Activated naive CD4-positive, alpha-beta T cell treated with anti-CD3 and anti-CD28 coated beads for 36 hours (primary cell): ENCODE measurements at places on chromosomes 6 and 20. TPM values are rescaled to one million over a fixed set of nuclear protein-coding genes. Genes with fewer than 3 reads are reported as not detected.

DNA sequence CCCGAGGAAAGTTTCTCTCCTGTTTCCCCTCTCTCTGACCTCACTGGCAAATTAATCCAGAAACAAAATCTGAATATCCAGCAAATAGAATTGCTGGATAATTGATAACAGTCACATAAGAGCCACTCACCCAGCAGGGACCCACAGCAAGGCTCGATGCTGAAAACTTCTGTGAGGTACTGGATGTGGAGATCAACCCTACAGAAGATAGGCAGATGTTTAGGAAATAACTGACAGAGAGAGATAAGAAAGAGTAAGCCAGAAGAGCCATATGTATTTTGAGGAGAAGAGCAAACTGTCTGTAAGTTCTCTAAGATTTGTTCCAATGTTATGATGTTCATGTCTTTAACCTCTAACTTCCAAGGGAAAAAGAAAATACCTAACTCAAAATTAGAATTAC is 59.7 kb downstream of the PKHD1 start:
- no peaks in the 10 kb centered on the region for H3K4me1 ChIP-seq
- H3K36me3 ChIP-seq, result no peaks in the 10 kb centered on the region
- H3K4me3 ChIP-seq, result no peak overlapping the region
- H3K27ac ChIP-seq, result no peak overlapping the region

- no peaks in the 10 kb centered on the region for H3K27me3 ChIP-seq
- DNase-seq, result no peak
- no peaks in the 10 kb centered on the region for H3K4me1 ChIP-seq
- H3K4me3 ChIP-seq, result no peak overlapping the region
- H3K36me3 ChIP-seq, result no peaks in the 10 kb centered on the region
- no peak overlapping the region for H3K27ac ChIP-seq
Observed at GRCh38 chr20:6956574-6956973, 189.1 kb downstream of the BMP2 start.

- no peaks in the 10 kb centered on the region for H3K36me3 ChIP-seq
- no peak overlapping the region for H3K4me3 ChIP-seq
- H3K27me3 ChIP-seq, result peaks cover 2% of the 10 kb centered on the region
- no peak for DNase-seq
- H3K27ac ChIP-seq, result no peak overlapping the region
Observed at GRCh38 chr6:77366798-77367197, 96.5 kb downstream of the HTR1B start.

DNA sequence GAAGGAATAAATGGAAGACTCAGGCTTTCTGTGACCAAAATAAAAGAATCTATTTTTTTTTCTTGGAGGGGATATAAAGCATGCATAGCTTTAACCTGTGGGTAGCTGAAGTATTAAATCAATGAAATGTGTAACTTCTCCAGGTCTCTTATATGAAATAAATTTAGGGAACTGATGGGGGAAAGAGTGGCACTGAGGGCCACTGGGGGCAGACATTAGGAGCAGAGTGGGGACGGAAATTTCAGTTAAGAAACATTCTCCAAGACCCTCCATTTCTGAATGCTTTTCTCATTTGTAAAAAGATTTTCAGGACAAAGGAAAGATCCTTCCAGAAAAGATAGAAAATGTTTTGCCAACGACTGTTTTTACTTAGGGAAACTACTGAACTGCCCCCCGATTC is 131.0 kb downstream of the GPX5 start:
- peaks cover 18% of the 10 kb centered on the region for H3K4me1 ChIP-seq
- no peak for DNase-seq
- H3K27ac ChIP-seq, result no peak overlapping the region
- H3K36me3 ChIP-seq, result no peaks in the 10 kb centered on the region

GRCh38 chr6:157265635-157266034 is 57.7 kb downstream of the TMEM242 start:
- no peak overlapping the region for H3K27ac ChIP-seq
- H3K4me3 ChIP-seq, result no peak overlapping the region
- H3K27me3 ChIP-seq, result no peaks in the 10 kb centered on the region

DNA sequence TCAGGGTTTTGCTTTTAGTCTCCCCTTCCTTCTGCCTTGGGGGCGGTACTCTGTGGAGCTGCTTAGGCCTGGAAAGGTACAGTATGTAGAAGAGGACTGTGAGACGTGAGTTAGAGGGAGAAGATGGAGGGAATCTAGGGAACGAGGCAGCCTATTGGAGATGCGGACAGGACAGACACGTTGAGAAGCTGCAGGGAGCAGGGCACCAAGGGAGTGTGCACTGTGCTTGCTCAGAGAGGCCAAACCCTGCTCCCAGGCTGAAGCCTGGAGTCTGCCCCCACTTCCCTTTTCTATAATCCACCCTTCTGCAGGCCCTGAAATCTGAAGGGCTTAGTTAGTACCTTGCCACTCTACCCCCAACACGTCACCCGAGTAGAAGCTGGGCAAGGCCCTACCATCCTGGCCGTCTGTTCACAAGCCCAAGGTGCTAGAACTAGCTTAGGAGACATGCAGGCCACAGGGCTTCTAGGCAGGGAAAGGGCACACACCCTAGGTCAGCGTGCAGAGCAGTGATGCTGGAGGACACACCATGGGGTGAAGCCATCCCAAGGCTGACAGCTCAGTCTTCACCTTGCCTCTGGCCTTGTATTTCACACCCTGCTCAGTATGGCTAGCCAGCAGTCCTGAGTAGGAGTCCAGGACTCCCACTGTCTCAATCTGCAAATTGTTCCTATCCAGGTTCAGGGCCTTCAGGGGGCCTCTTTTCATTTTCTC is 6.9 kb downstream of the TP53INP2 start:
- no peaks in the 10 kb centered on the region for H3K27me3 ChIP-seq
- H3K27ac ChIP-seq, result no peak overlapping the region
- H3K4me3 ChIP-seq, result peak overlapping the region; percentile 80

DNA sequence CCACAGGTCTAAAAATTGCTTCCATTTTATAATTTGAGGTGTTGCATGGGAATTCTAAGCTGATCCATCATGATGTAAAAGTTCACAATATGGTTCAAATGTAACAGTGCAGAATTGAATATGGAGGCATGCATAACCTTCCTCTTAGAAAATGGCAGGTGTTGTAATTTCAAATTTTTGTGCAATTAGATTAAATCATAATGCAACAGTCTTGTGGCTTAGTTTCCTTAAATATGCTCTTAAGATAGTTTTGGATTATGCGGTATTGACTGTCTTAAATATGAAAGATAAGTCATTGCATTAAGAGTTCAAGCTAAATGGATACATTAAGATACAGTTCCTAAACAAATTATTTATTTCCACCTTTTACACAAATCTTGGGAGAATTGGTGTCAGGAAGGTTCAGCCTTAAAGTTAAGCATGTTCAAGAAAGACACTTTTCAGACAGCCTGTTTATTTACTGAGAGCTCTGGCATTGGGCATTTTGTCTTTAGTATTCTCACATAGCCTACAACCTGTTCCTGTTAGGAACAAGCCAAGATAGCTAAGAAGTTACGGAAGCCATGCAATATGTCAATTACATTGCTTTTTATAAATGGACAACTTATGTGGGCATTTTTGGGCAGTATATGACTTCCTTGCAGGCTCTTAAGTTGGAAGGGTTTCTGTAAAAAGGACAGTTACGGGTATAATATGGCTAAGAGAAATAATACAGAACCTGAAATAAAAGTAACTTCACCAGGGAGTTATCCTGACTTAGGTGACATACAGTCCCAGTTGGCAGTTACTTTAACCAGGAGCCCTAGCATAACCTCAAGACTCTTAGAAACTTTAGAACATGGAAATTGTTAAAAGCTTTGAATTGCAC is 9.3 kb downstream of the SRSF3 start:
- no peaks in the 10 kb centered on the region for H3K27me3 ChIP-seq
- H3K27ac ChIP-seq, result peak overlapping the region; percentile 57
- no peak for DNase-seq
- H3K4me1 ChIP-seq, result peaks cover 86% of the 10 kb centered on the region

DNA sequence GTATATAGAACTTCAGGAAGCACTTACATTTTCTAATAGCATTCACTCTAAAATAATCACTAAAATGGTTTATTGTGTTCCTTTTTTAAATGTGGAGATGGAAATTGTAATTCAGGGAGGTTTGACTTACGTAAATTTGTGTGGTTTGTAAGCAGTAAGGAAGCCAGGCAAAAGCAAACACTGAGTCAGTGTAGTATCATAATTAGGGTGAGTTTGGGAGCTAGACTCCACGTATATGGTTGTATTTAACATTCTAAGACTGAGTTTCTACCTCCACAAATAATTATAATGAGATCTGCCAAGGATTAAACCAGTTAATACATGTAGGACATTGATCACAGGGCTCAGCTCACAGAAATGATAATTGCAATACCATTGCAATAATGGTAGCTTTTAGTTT is 425.5 kb downstream of the CBLN4 start:
- no peaks in the 10 kb centered on the region for H3K27me3 ChIP-seq
- no peaks in the 10 kb centered on the region for H3K4me1 ChIP-seq
- no peaks in the 10 kb centered on the region for H3K36me3 ChIP-seq

DNA sequence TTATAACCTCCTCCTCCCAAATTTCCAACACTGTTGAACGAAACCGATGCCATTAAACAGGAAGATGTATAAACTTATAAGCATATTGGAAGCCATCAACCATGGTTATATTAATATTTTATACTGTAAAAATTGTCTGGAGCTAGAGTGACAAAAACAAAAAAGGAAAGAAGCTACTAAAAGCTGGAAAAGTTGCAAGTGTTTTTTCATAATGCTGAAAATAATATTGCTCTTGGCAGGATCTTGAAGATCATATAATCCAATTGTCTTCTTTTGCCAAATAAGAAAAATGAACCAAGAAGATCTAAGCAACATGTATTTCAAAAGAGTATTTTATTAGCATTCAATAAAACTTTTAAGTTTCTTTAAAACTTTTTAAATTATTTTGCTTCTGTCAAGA is 268.9 kb upstream of the HSF2 start:
- H3K36me3 ChIP-seq, result no peaks in the 10 kb centered on the region
- H3K4me3 ChIP-seq, result no peak overlapping the region
- H3K27ac ChIP-seq, result no peak overlapping the region
- H3K27me3 ChIP-seq, result peaks cover 5% of the 10 kb centered on the region
- peaks cover 4% of the 10 kb centered on the region for H3K4me1 ChIP-seq

DNA sequence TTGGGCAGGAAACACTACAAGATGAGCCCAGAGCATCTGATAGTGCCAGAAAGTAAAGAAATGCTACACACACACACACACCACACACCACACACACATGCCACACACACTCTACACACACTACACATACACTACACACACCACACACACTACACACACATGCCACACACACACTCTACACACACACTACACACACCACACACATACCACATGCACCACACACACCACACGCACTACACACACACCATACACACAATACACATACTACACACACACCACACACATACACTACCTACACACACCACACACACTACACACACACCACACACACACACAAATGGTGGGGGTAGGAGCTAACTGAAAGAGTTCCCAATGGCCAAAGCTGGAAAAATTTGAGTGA is 3.6 kb upstream of the TMEM74B start:
- no peak overlapping the region for H3K27ac ChIP-seq
- peaks cover 6% of the 10 kb centered on the region for H3K4me1 ChIP-seq
- no peak for DNase-seq
- no peak overlapping the region for H3K4me3 ChIP-seq
- H3K27me3 ChIP-seq, result peaks cover 17% of the 10 kb centered on the region

DNA sequence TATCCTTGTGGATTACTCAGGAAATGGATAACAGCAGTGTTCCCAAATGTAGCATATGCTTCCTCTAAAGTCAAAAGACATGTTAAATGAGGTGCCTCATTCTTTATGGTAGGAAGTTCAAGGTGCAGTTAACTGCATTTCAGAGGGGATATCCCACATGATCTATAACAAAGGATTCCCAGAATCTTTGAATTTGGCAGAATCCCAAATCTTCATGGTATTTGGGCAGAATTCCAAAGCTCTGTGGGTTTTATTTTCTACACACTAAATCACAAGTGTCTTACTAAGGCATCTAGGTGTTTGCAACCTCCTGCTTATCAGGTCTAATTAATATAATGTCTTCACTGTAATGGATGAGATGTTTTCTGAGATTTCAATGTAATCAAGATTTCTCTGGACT is 364.3 kb upstream of the MAN1A1 start:
- H3K27ac ChIP-seq, result no peak overlapping the region
- no peaks in the 10 kb centered on the region for H3K27me3 ChIP-seq
- no peak overlapping the region for H3K4me3 ChIP-seq
- no peak for DNase-seq
- peaks cover 3% of the 10 kb centered on the region for H3K4me1 ChIP-seq

- H3K4me1 ChIP-seq, result no peaks in the 10 kb centered on the region
- peaks cover 2% of the 10 kb centered on the region for H3K27me3 ChIP-seq
- no peak overlapping the region for H3K27ac ChIP-seq
- H3K36me3 ChIP-seq, result no peaks in the 10 kb centered on the region
- no peak for DNase-seq
Observed at GRCh38 chr6:163329991-163330390, 84.5 kb upstream of the QKI start.

DNA sequence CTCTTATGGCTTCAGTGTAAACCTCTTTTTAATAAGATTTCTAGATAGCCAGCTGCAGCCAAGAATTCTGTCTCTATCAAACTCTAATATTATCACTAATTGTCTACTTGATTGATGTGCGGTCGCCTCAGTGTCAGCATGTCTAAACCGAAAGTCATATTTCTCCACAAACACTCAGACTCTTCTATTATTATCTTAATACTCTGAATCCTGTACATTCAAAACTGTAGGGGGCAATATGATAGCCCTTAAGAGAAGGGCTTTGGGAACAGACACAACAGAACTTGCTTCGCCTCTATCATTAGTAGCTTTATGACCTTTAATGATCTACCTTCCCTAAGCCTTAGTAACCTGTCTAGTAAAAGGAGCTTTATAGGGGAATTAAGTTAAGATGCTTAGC is 379.7 kb upstream of the PTCHD4 start:
- H3K4me3 ChIP-seq, result no peak overlapping the region
- H3K27ac ChIP-seq, result no peak overlapping the region
- H3K4me1 ChIP-seq, result no peaks in the 10 kb centered on the region
- DNase-seq, result no peak
- no peaks in the 10 kb centered on the region for H3K36me3 ChIP-seq

DNA sequence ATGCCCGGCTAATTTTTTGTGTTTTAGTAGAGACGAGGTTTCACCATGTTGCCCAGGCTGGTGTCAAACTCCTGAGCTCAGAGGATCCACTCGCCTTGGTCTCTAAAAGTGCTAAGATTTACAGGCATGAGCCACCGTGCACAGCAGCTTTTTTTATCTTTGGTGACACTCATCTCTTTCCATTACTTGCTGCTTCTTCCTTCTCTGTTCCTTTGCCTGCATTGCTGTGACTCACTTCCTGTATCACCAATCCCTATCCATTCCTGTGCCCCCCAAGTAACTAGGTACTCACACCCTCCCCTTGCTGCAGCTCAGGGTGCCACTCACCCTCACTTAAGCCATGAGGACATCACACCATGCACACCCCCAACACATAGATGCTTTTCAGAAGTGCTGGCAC is 24.6 kb downstream of the KHDC1L start:
- H3K4me3 ChIP-seq, result no peak overlapping the region
- no peaks in the 10 kb centered on the region for H3K4me1 ChIP-seq
- no peaks in the 10 kb centered on the region for H3K36me3 ChIP-seq
- no peak overlapping the region for H3K27ac ChIP-seq
- H3K27me3 ChIP-seq, result no peaks in the 10 kb centered on the region
- no peak for DNase-seq

MEP1A gene
- total RNA-seq, result not detected

KPNA5 gene
- total RNA-seq, result 8.9 TPM

SLC17A1 gene
- total RNA-seq, result not detected

ATAT1 gene
- 7.5 TPM for total RNA-seq

VSX1 gene
- total RNA-seq, result not detected

GLP1R gene
- 0.12 TPM for total RNA-seq

PRPH2 gene
- total RNA-seq, result not detected
